Left hindlimb (tissue), 1 donor: ENCODE measurements at places on chromosomes 11 and 22.

GRCh38 chr22:43301866-43302265, 41.3 kb downstream of the SCUBE1 start:
- no peak for DNase-seq

- peak; percentile 67 for DNase-seq
Observed at GRCh38 chr11:119699227-119699626, 29.8 kb downstream of the NECTIN1 start.

DNA sequence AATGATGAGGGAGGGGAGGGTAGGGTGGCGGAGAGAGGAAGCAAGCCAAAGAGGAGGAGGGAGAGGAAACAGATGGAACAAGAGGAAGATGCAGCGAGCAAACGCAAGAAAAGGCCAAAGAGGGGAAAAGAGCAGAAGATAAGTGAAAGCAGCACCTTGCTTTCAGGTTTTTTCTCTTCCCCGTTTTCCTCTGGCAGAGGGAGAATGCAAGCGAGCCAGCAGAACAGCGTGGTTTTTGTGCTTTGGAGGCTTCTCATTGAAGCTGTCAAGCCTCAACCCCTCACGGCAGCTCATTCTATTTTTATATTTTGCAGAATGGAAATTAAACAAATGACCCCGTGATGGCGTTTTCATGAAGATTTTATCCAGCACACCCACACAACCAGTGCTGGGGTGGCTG, 67.1 kb upstream of the GRAMD1B start:
- DNase-seq, result no peak

DNA sequence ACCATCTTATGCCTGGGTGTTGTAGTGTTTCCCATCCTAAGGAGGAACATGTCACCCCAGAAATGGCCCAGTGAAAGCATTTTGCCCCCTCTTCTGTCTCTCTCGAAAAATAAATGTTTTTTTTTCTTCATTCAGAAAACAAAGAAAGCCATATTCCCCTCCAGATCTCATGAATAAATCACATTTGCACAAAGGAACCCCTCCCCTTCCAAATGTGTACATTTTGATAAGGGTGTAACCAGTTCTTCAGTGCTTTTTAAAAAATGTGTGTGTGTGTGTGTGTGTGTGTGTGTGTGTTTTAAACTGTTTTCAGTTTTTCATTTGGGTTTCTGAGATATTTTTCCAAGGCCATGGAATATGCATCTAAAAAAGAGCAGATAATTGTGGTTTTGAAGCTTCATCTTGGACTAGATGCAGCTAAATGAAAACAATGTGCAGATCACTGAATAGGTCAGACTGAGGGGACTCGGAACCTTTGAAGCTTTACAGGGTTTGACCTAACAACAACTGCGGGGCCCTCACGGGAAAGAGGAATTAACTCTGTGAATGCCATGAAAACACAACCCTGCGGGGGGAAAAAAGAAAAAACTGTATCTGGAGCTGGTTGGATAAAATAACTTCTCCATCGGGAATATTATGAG, 76.4 kb downstream of the YAP1 start:
- no peak for DNase-seq

DNA sequence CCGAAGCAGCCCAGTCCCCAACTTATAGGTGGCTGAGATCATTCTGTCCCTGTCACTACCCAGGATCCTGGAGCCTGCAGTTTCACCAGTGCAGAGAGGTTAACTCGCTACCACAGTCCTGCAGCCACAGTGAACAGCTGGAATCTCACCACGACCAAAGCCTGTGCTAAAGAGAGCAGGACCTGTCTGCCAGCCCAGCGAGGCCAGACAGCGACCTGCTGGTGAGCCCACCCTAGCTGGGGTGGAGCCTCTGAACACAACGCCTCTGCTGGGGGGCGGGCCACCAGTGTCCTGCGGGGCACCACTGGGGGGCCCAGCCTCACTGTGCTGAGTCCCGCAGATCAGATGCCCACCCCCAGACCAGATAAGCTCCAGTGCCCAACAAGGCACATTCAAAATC, 33.3 kb downstream of the DAGLA start:
- no peak for DNase-seq
